ENCODE measurements at places on chromosomes 1 and 21.

- DNase-seq, result no peak
Measured at GRCh38 chr1:75074831-75075395, 59.3 kb upstream of the LHX8 start.

- DNase-seq, result no peak
Measured at GRCh38 chr1:95583661-95584210, 349.7 kb downstream of the RWDD3 start.

GRCh38 chr21:14833241-14833640, 231.6 kb downstream of the NRIP1 start:
- DNase-seq, result no peak

GRCh38 chr21:34696121-34696520, 27.3 kb downstream of the CLIC6 start:
- no peak for DNase-seq

DNA sequence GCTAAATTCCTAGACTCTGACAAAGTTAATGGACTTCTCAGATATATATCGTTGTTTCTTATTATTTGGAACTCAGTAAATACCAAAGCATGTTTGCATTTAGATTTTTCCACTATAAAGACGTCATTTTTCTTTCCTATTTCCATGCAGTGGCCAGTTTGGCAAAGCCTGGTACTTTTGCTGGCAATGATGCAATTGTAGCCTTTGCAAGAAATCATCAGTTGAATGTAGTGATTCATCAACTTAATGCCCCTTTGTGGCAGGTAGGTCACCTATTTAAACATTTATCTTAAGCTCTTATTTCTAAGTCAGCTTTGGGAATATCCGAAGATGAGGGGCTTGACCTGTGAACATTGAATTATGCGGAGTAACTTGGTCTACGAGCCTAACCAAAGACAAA, 12.0 kb downstream of the OTUD3 start:
- no peak for DNase-seq

Data from epithelial cell of proximal tubule (primary cell).